Stomach (tissue), 19 donors: ENCODE measurements at places on chromosomes 7 and 10.

DNA sequence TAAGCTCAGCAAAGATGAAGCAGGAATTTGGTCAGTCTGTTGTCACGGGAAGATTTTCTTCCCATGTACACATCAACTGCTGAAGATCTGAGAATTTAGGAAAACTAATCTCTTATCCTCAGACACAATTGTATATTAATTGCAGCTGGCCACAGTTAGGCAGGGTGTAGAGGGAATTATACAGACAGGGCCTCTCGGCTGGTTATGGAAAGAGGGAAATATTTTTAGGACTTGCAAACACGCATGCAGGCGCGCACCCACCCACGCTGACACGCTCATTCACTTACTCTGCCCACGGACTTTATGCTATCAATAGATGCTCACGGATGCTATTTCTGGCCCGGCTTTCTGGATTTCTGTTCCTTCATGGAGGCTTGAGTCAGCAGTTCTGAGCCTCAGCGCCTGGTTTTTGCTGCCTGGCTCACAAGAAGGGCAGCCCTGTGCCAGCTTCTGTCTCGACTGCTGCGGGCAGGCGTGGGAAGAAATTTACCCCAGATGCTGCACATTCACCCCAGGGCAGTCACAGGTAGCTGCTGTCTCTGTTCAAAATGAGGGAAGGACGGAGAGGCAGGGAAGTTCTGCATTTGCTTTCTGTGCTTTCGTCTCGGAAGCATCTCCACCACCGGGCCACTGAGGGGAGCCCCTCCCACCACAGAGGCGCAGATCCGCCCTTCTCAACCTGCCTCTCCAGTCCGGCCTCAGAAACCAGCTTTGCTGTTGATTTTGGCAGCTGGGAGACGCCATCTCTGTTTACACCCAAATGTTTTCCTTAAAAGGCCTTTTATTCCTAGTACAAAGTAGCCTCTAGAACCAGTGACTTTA is 116.3 kb upstream of the BTBD16 start:
- no peak for DNase-seq
- peaks cover 12% of the 10 kb centered on the region for H3K4me1 ChIP-seq
- no peaks in the 10 kb centered on the region for H3K27me3 ChIP-seq
- H3K36me3 ChIP-seq: peaks cover 14% of the 10 kb centered on the region
- H3K4me3 ChIP-seq: no peak overlapping the region
- no peak overlapping the region for H3K27ac ChIP-seq

DNA sequence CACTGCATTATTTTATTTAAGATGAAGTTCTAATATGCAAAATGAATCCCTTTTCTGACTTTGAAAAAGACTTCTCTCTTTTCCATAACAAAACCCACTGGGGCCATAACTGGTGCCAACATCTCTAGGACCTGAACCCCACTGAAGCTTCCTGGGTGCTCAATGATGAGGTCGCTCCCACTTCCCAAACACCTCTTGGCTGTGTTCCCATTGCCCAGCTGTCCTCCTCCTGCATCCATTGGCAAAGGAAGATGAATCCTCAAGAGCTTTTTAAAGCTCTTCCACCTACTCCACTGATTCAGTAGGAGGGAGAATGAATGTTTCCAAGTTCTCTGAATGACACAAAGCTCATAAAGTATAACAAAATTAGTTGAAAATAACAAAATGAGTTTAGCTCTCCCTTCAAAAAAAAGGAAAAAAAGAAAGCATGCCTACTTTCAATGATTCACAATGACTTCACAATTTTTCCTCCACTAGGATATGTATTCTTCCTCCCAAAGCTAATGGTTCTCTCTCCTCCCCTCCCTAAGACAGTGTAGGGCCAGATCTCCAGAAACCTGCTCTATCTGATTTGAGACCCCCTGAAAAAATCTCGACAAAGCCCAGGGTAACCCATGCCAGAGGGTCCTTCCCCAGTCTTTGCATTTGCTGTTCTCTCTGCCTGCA is 64.8 kb downstream of the SORBS1 start:
- H3K36me3 ChIP-seq: no peaks in the 10 kb centered on the region
- peak overlapping the region; percentile 51 for H3K27ac ChIP-seq
- H3K4me1 ChIP-seq: peaks cover 43% of the 10 kb centered on the region
- no peak overlapping the region for H3K4me3 ChIP-seq
- no peaks in the 10 kb centered on the region for H3K27me3 ChIP-seq

GRCh38 chr7:156058248-156058647 is 246.0 kb upstream of the SHH start:
- no peaks in the 10 kb centered on the region for H3K4me1 ChIP-seq
- H3K27me3 ChIP-seq: peaks cover 3% of the 10 kb centered on the region
- no peak overlapping the region for H3K27ac ChIP-seq
- no peak for DNase-seq

DNA sequence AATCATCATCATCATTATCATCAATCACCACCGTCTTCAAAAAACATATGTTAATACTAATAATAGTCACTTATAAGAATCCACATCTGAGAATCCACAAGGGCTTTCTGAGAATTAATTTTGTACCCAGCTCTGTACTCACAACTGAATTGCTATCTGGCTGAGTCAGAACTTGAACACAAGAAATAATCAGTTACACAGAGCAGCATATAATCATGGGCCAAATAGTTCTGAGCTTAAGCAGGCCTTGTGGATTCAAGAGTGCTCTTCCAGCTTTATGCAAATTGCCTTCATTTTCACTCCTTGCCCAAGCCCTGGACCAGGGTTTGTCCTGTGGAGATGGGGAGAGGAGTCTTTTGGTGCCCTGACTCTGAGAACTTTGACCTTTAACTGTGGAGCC is 304.5 kb downstream of the ZNF248 start:
- DNase-seq: no peak
- no peak overlapping the region for H3K4me3 ChIP-seq
- no peak overlapping the region for H3K27ac ChIP-seq
- H3K27me3 ChIP-seq: no peaks in the 10 kb centered on the region
- H3K4me1 ChIP-seq: no peaks in the 10 kb centered on the region

- no peaks in the 10 kb centered on the region for H3K4me1 ChIP-seq
- H3K36me3 ChIP-seq: no peaks in the 10 kb centered on the region
- no peak for DNase-seq
- no peak overlapping the region for H3K4me3 ChIP-seq
- H3K27ac ChIP-seq: no peak overlapping the region
- peaks cover 2% of the 10 kb centered on the region for H3K27me3 ChIP-seq
Measured at GRCh38 chr10:62380016-62380415, 5.8 kb downstream of the ZNF365 start.

GRCh38 chr7:146542101-146542500 is 425.5 kb downstream of the CNTNAP2 start:
- H3K36me3 ChIP-seq: no peaks in the 10 kb centered on the region
- no peak overlapping the region for H3K27ac ChIP-seq
- no peaks in the 10 kb centered on the region for H3K4me1 ChIP-seq
- no peak for DNase-seq
- H3K4me3 ChIP-seq: no peak overlapping the region
- H3K27me3 ChIP-seq: no peaks in the 10 kb centered on the region

DNA sequence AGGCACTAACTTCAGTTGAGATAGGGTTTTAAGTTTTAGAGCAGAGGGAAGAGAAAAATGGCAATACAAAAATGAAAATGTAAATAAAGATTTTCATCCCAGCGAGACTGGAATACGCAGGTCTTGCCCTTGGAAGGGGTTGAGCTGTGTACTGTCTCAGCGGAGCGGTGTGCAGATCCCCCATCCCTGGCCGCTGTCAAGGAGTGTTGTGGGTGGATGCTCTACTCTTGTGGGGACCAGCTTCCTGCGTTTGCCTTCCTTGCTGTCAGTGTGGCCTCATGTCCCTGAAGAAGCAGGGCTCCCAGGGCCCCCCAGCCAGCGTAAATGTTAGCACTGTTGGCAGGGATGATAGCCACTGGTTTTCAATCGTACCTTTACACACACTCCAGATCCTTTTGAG is 249.7 kb upstream of the PITRM1 start:
- H3K4me3 ChIP-seq: no peak overlapping the region
- DNase-seq: no peak
- no peak overlapping the region for H3K27ac ChIP-seq
- H3K27me3 ChIP-seq: no peaks in the 10 kb centered on the region
- peaks cover 7% of the 10 kb centered on the region for H3K4me1 ChIP-seq
- H3K36me3 ChIP-seq: no peaks in the 10 kb centered on the region

GRCh38 chr7:153072806-153073205 is 313.3 kb downstream of the ACTR3B start:
- no peak overlapping the region for H3K27ac ChIP-seq
- H3K4me1 ChIP-seq: no peaks in the 10 kb centered on the region
- H3K36me3 ChIP-seq: no peaks in the 10 kb centered on the region
- H3K27me3 ChIP-seq: no peaks in the 10 kb centered on the region
- DNase-seq: no peak
